Vagina (tissue), 2 donors: ENCODE measurements at places on chromosomes 11 and 22. TPM values are rescaled to one million over a fixed set of nuclear protein-coding genes. Genes with fewer than 3 reads are reported as not detected.

DNA sequence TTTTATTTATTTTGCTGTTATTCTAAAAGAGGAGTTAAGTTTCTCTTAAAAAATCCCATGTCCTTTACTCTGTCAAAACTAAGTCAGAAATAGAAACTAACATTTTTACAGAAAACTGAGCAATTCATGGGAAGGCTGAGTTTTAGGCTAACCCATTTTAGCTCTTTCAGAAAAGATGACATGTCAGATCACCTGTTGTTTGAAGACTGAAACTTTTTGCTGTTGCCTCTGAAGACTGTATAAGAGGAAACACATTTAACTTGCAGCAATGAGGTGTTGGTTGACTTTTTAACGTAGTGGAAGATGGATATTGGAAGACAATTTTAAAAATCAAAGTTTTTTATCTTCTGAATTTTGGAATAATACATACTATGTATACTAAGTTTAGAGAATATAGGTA is 115.4 kb downstream of the METTL15 start:
- no peak for DNase-seq
- H3K27me3 ChIP-seq = no peaks in the 10 kb centered on the region
- no peak overlapping the region for H3K27ac ChIP-seq
- H3K4me1 ChIP-seq = no peaks in the 10 kb centered on the region
- no peaks in the 10 kb centered on the region for H3K36me3 ChIP-seq
- no peak overlapping the region for H3K4me3 ChIP-seq

DNA sequence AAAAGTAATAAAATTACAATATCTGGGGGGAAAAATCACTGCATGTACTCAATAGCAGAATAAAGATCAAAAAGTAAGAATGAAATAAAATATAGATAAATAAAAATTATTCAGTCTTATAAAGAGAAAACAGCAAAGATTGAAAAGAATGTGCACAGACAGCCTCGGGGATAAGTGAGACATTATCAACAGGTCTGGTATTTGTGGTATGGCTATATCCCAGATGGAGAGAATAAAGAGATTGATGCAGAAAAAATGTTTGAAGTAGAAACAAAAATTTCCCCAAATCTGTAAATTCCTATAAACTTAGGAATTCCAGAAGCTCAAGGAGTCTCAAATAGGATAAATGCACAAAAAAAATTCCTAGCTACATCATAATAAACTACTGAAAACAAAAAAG is 74.5 kb upstream of the LUZP2 start:
- H3K4me3 ChIP-seq = no peak overlapping the region
- no peaks in the 10 kb centered on the region for H3K4me1 ChIP-seq
- H3K27me3 ChIP-seq = no peaks in the 10 kb centered on the region
- DNase-seq = no peak
- no peaks in the 10 kb centered on the region for H3K36me3 ChIP-seq

CST6 gene
- total RNA-seq = 5.6 TPM

TTLL12 gene
- total RNA-seq = 56.2 TPM

MMP27 gene
- not detected for total RNA-seq

RAPSN gene
- not detected for total RNA-seq

SYT13 gene
- total RNA-seq = 1.2 TPM

DNA sequence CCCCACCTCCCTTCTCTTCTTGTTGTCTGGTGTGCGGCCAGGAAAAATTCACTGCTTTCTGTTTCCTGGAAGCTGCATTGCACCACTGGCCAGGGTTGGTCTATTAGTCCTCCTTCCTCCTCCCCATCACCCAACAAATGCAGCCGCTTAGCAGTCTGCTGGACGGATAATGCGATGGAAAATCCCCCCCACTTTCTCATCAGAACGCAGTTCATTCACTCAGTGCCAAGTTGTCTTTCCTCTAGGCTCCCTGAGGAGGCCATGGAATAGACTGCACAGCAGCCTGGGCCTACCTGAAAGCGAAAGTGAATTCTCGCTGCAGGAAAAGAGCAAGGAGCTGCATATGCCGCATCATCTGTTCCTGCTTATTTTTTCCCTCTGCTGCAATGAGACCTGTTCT is 513.6 kb downstream of the METTL15 start:
- no peak overlapping the region for H3K27ac ChIP-seq
- no peaks in the 10 kb centered on the region for H3K36me3 ChIP-seq
- no peak overlapping the region for H3K4me3 ChIP-seq
- no peaks in the 10 kb centered on the region for H3K27me3 ChIP-seq

CASP5 gene
- total RNA-seq = not detected

GATD1 gene
- total RNA-seq = 33.4 TPM

GDPD4 gene
- total RNA-seq = not detected

GRCh38 chr22:23896523-23897186 is 2.5 kb downstream of the MIF start:
- H3K27me3 ChIP-seq = no peaks in the 10 kb centered on the region
- H3K4me3 ChIP-seq = no peak overlapping the region

BCO2 gene
- total RNA-seq = 11.0 TPM
